ENCODE measurements at places on chromosomes 16 and 17. TPM values are rescaled to one million over a fixed set of nuclear protein-coding genes. Genes with fewer than 3 reads are reported as not detected.

The SMIM36 gene
- not detected for total RNA-seq

The RAMP2 gene
- total RNA-seq, result 1.0 TPM

The CCL3 gene
- total RNA-seq, result not detected

The OR4D1 gene
- not detected for total RNA-seq

The CRHR1 gene
- total RNA-seq, result not detected

The CDC6 gene
- 37.5 TPM for total RNA-seq

The OSGIN1 gene
- total RNA-seq, result 3.6 TPM

The GALK1 gene
- total RNA-seq, result 20.4 TPM

The TMEM235 gene
- not detected for total RNA-seq

The REXO5 gene
- 12.8 TPM for total RNA-seq

The PTX4 gene
- total RNA-seq, result not detected

The ICAM2 gene
- 0.84 TPM for total RNA-seq

The SLC12A3 gene
- not detected for total RNA-seq

The RNF151 gene
- not detected for total RNA-seq

The CHST4 gene
- total RNA-seq, result 0.05 TPM

The ARMC7 gene
- total RNA-seq, result 6.1 TPM

The RAB37 gene
- not detected for total RNA-seq

The HNF1B gene
- total RNA-seq, result not detected

The NPIPA3 gene
- 0.22 TPM for total RNA-seq

The SDR42E1 gene
- 0.64 TPM for total RNA-seq

The FBXW10 gene
- not detected for total RNA-seq

The CTRL gene
- total RNA-seq, result not detected

The GRIN2A gene
- 8.6 TPM for total RNA-seq

The RTN4RL1 gene
- 0.12 TPM for total RNA-seq

The KRTAP9-4 gene
- total RNA-seq, result not detected

The C17orf113 gene
- 0.44 TPM for total RNA-seq

The PRSS53 gene
- 2.7 TPM for total RNA-seq

The KRT23 gene
- not detected for total RNA-seq

The ABCA10 gene
- total RNA-seq, result not detected

The TRAPPC1 gene
- total RNA-seq, result 58.1 TPM

The TBC1D3G gene
- total RNA-seq, result not detected

The TMC8 gene
- not detected for total RNA-seq

The TAT gene
- not detected for total RNA-seq

The IL17C gene
- total RNA-seq, result not detected

The BAHCC1 gene
- total RNA-seq, result 1.0 TPM

The HSPB9 gene
- total RNA-seq, result not detected
